ENCODE measurements at places on chromosomes 11 and 22.

DNA sequence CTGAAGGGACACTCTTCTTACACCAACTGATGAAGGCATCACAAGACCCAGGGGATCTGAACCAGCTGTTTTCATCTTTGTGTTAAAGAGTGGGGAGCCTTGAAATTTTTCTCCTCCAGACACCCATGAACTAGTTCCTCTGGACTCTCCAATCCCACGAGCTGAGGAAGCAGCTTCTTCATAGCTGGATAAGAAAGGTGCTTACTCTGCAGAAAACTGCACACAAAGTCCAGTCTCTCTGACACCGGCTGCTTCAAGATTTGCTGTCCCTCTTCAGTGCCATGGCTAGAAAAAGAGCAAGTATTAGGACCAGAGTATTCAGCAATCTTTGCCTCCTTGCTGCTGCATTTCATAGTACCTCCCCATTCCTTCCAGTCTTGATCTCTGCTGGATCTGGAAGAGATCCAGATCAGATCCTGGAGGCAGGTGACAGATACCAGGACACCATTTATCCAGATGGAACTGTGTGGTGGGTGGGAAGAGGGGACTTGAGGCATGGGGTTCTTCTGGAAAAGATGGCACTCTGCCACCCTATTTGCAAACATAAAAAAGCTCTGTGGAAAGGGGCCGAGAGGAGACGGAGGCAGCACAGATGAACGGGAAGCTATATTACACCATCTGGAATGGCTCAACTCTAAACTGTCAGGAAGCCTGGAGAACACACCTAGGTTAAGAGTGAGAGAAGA is 25.5 kb downstream of the IL18BP start:
- no peak for DNase-seq

GRCh38 chr22:31891366-31892079 is 52.8 kb upstream of the YWHAH start:
- no peak for DNase-seq

DNA sequence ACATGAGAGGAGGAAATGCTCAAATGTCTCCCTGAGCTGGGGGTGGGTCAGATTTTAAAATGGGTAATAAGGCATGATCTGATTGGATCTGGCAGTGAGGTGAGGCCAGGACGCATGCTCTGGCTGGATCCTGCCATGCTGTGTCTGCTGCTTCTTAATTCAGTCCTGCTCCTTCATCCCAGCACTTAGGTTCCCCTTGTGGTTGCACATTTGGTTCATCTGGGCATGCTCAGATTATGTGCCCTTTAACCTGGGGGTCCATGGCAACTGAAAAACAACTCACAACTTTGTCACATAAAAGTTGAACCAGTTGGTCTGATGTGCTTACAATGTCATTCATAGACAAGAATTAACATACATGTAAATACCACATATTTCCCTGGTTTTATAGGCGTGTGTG is 67.9 kb downstream of the PIWIL4 start:
- no peak for DNase-seq

GRCh38 chr11:12291766-12292165 is 85.6 kb upstream of the PARVA start:
- DNase-seq: no peak

- DNase-seq: no peak
Observed at GRCh38 chr11:86294026-86294425, 8.0 kb upstream of the HIKESHI start.

DNA sequence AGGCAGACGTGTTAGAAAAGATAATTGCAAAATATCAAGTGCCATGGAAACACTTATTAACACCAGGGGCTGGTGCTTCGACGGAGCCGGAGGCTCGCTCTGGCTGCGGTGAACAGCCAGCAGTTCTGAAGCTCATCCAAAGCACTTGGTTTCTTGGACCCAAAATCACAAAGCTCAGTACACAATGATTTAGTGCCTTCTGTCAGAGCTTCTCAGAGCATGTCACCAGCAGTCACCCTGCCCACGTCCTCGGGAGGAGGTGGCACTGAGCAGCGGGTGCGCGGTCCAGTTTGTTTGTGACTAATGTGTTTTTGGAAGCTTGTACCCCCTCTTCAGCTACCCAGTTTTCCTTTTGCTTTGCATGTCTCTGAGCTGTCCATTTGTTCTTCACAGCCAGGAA is 58.7 kb upstream of the KIRREL3 start:
- no peak for DNase-seq

- no peak for DNase-seq
Observed at GRCh38 chr11:66012946-66013761, 1.3 kb downstream of the CST6 start.

DNA sequence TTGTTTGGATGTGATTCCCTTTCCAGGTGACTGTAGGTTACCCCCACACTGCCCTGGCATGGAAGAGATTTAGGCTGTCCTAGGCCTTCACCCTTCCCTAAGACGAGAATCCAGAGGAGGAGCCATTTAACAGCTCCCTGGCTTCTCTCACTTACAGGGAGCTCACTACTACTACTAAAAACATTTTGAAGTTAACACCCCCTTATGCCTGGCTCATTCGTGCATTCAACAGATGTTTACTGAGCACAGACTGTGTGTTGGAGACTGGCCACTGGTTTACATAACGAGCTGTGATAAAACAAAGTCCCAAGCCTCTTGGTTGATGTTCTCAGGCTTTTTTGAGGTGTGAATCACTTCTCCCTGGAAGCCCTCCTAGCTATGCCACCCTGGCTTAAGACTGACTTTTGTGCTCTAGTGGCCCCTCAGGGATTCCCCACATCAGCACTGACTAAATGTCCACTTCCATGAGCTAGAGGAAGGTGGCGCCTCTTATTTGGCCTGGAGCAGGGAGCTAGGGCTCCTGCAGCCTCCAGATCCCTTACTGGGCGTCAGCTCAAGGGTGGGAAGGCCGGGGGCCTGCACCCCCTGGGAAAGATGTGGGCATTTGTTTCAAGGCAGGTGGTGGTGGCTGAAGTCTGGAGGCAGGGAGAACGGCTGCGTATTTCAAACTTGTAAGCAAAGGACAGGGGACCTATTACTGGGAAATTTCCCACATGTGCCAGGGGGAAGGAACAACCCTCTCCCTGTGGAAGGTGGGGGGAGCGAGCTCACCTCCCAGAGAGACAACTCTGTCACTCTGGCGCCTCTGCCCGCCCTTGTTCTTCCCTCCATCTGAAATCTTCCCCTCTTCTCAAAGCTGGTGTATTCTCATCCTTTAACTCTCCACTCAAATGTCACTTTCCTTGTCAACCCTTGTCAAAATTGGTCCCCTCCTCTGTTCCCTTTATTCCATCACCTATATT is 19.4 kb upstream of the MALAT1 start:
- DNase-seq: no peak

DNA sequence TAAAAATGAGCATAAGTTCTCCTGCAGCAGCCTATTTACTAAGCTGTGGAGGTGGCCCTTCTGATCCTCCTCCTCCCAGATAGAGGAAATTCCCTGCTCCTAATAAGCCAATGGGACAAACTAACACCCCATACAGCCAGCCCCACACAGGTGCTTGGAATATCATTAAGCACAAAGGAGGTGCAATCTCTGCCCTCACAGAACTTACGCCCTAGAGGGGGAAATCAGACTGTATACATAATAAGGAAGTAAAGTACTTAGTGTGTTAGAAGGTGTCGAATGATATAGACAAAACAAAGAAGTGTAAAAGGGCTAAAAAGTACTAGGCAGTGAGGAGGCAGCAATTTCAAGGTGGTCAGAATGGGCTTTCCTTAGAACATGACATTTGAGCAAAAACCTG is 5.8 kb downstream of the MS4A12 start:
- no peak for DNase-seq

DNA sequence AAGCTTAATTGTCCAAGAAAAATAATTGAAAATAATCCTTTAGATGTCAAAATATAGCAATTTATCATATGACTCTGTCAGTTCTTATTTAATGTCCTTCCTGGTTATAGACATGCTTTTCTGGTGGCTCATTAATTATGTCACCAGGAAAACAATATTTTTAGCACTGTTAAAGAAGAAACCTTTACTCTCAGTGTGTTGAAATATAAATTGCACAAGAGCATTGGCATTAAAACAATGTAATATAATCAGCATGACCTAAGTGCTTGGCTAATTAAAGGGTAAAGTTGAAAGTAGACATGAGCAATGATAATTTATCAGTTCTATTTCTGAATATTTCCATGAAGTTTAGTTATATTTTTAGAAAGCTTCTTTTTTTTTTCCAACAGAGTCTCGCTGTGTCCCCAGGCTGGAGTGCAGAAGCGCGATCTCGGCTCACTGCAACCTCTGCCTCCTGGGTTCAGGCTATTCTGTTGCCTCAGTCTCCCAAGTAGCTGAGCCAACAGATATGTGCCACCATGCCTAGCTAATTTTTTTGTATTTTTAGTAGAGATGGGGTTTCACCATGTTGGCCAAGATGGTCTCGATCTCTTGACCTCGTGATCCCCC is 232.3 kb downstream of the JRKL start:
- no peak for DNase-seq

GRCh38 chr11:120037111-120037510 is 100.8 kb downstream of the TRIM29 start:
- DNase-seq: no peak

- no peak for DNase-seq
Observed at GRCh38 chr11:24805671-24806070, 308.8 kb downstream of the LUZP2 start.

GRCh38 chr11:133928628-133929059 is 28.1 kb downstream of the IGSF9B start:
- DNase-seq: peak; percentile 41

DNA sequence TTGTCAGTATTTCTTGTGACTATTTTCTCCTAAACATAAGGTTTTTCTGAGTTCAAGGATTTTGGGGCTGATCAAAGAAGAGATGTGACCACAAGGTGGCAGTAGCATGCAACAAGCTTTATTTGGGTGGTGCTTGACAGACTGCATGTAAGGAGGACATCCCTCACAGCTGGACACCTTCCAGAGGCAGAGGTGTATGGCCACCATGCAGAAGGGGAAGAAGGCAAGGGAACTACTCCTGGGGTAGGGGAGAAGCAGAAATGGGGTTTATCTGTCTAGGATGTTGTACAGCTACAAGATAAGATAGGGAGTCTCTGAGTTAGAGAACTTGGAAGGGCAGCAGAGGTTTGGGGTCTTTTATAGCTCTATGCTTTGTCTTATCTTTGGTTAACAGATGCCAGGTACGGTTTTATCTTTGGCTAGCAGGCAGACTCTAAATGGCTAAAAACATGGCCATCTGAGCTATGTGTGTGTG is 5.1 kb upstream of the BIRC2 start:
- peak; percentile 60 for DNase-seq

GRCh38 chr11:9681583-9682372 is 17.9 kb downstream of the SWAP70 start:
- DNase-seq: no peak

DNA sequence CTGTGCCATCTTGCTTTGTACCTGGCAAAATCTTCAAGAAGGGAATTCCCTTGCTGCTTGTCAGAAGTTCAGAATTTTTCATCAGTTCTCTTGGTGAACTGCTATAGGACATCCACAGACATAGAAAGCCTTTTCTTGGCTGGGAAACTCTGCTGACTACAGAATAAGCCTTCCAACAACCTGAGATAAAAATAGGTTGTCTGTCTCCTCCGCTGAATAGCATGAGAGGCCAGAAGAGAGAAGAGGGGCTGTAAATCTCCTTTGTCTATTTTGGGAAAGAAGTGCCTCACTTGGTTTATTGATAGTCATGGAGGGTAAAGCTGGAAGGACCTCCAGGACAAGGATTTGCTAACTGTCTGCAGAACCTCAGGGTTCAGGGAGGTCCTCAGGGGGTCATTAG is 48.2 kb downstream of the C11orf91 start:
- DNase-seq: no peak

DNA sequence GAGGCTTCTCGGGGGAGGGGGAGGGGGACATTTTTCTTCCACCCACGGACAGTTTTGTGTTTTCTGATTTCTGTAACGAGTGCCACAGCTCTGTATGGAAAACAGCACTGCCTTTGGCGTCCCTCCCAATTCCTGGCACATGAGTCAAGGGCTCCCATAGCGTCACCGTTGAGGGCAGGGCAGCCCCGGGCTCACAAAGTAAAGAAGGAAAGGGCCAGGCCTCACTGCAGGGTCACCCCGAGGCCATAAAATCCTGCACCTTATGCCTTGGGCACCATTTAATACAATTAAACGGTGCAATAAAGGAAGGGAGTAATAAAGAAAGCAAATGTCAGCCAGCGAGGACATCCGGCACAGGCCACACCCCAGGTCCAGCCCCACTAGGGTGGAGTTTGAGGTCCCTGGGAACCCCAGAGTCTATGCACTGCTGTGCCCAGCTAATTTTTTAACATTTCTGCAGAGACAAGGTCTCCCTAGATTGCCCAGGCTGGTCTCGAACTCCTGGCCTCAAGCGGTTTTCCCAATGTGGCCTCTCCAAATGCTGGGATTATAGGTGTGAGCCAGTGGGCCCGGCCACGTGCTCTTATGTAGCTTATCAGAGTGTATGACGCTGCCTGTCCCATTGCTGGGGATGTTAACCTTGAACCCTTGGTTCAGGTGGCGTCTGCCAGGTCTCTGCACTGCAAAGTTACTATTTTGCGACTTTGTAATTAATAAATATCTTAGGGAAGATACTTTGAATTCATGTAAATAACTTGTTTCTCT is 13.6 kb upstream of the MUC2 start:
- no peak for DNase-seq

GRCh38 chr11:27002838-27003237 is 8.9 kb downstream of the FIBIN start:
- no peak for DNase-seq

DNA sequence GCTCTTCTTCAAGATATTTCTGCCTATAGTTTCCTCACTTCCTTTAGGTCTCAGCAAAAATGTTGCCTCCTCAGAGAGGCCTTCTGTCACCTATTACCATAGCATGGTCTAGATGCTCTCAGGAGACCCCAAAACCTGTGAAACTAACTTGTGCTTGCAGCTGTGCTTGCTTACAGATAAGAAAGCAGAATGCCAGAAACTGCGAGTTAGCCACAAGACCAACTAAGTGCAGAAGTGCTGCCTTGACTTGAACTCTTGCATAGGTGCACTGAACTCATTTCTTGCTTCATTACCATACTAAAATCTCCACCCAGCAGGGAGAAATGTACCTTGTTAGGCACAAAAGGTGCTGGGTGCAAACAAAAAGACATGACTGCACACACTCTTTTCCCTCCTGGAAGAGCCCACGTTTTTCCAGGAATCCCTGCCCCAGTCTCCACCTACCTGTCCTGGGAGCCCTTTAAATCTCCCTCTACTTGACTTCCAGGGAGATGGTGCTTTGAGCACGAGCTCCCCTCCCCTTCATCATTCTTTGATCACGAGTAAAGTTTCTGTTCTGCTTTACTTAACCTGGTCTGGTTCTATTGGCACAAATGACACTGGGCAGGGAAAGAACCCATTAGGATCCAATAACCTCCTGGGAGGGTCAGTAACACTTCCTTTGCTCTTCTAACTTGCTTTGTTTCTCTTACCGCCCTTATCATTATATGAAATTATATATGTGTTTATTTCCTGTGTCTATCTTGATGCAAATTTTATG is 137.7 kb upstream of the DDI1 start:
- DNase-seq: no peak

GRCh38 chr11:123239191-123240150 is 44.4 kb upstream of the CLMP start:
- no peak for DNase-seq

- DNase-seq: no peak
Observed at GRCh38 chr11:48109046-48109666, 107.5 kb upstream of the OR4B1 start.

Data from activated T-cell treated with anti-CD3 and anti-CD28 coated beads for 1 hour (primary cell).